ENCODE measurements at places on chromosomes 7 and 10.
A peak's percentile ranks its signal among the peaks of the same experiment; 100 is the strongest.

DNA sequence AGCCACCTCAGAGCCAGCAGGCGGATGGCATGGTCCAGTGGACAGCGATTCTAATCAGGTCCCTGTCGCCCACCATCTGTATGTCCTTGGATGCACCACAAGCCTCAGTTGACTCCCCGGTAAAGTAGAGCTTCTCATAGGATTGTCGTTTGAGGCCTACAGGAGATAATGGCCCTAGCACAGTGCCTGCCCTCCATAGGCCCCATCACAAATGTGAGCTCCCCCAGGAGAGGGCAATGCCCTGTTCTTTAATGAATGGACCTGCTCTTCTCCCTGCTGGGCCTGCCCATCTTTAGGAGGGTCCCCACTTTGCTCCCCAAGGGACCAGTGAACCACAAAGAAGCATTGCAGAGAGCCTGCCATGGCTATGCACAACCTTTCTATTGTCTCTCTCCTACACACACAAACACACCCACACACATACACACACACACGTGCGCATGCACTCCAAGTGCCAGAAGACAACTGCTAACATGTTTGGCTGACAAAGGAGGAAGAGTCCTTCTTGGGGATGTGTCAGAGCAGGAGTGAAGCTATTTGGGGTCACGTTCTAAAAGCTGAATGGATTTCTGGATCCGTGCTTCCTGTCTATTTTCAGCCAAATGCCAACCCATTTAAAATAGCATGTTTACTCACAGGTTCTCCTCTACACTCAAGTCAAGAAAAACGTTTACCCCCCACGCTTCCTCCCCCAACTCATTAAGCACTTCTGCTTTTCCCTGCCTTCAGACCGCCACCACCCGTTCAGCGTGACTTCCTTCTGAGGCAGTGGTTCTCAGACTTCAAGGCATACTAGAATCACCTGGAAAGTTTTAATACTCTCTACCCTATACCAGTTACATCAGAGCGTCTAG, 196.1 kb downstream of the GRID1 start:
- no peak for DNase-seq

GRCh38 chr7:82629583-82629982, 186.0 kb upstream of the CACNA2D1 start:
- DNase-seq: no peak

- DNase-seq: no peak
Measured at GRCh38 chr7:23214938-23215337, 31.6 kb upstream of the GPNMB start.

DNA sequence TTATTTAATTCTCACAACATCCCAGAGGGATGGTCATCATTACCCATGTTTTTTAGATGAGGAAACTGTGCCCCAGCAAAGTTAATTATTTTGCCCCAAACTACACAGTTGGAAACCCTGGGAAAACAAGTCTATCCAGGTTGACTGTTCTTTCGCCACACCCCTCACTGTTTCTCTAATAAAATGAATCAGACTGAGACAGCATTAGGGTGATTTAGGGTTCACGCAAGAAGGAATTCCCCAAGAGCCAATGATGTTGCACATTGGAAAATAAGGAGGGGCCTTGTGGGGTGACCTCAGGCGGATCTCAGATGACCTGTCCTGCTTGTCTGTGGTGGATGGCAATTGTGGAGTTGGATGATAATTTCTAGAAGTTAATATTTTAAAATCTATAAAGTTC, 135.7 kb upstream of the TBX20 start:
- DNase-seq: no peak

DNA sequence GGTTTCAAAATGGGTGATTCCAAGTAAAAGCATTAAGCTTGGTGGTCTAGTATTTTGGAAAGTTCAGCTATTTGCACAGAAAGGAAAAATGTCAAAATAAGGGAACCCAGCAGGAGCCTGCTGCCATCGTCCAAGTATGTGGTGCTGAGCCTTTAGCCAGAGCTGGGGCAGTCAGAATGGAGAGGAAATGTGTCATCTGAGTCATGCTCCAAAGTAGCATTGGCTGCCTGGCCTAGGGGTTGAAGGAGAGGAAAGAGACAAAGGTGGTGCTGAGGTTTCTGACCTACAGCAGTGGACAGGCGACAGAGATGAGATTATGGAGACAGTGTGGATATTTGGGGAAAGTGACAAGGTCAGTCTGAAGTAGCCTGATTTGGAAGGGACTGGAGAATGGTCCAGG, 103.9 kb downstream of the PLCE1 start:
- no peak for DNase-seq

DNA sequence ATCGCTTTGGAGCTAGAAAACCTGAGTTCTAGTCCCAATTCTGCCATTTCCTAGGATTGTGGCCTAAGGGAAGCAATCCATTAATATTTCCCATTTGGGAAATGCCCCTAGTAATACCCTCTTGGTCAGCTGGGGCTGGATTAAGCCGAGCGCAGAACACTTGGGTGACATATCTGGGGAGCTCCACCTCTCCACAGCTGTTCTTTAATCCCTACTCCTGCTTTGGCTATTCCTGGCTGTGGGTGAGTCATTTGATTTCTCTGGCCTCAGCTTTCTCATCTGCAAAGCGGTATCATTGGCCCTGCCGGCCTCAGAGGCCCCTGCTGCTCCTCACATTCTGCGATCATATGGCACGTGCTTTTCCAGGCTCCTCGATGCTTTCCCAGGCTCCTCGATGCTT, 108.3 kb downstream of the BUB3 start:
- DNase-seq: no peak

DNA sequence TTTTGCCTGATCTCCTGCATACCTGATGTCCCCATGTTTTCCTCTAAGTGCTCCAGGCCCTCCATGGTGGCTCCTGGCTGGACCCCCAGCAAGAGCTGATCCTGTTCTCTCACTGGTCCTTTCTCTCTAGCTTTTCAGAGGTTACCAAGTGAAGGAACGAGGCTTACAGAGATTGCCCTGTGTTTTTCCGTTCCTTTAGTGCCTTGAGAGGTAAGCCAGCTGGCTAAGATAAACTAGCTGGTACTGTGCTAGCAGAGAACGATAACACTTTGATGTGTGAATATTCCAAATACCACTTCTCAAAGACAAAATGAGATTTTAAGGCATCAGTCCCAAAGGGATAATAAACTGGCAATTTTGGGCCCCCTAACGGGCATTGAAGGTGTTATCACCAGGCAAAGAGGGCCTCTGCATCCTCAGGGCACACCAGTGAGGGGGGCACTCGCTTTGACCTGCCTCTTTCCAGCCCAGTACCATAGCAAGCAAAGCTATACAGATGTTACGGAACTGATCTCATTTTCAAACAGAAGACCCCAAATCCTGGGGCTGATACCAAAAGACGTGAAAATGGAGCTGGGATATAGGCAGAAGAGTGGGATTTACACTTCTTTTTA, 8.4 kb upstream of the CCNY start:
- DNase-seq: no peak

GRCh38 chr7:137007001-137007694, 138.7 kb downstream of the CHRM2 start:
- DNase-seq: no peak

- DNase-seq: no peak
Measured at GRCh38 chr10:95314192-95314918, 23.6 kb upstream of the PDLIM1 start.

GRCh38 chr7:38669965-38670520, 38.9 kb upstream of the AMPH start:
- DNase-seq: no peak

DNA sequence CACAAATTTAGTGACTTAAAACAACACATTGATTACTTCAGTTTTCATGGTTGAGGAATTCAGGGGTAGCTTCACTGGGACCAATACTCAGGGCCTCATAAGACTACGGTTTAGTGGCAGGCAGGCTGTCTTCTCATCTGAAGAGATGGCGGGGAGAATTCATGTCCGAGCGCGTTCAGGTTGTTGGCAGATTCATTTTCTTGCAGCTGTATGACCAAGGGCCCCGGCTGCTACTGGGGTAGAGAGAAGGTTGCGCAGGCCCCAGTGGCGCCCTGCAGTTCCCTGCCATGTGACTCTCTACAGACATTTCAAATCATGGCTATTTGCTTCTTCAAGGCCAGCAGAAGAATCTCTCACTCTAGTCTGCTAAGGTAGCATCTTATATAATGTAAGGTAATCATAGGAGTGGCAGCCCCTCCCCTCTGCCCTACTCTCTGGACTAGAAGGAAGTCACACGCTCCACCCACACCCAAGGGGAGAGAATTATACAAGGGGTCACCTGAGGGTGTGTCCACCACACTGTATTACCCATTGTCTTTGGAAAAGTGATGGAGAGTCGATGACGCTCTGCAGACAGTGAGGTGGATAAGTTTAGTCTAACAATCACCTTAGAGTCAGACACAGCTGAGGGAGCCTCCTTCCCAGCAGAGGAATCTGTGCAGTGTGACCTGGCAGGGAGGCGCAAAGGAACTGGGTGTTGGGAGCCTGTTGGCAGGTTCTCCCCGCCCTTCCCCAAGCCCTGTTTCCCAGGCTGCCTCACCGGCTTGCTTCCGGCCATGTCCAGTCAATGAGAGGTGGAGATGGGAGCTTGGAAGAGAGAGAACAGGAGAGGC, 35.7 kb upstream of the PLEKHA1 start:
- no peak for DNase-seq

GRCh38 chr7:130140551-130141160, 64.5 kb downstream of the TMEM209 start:
- DNase-seq: no peak

DNA sequence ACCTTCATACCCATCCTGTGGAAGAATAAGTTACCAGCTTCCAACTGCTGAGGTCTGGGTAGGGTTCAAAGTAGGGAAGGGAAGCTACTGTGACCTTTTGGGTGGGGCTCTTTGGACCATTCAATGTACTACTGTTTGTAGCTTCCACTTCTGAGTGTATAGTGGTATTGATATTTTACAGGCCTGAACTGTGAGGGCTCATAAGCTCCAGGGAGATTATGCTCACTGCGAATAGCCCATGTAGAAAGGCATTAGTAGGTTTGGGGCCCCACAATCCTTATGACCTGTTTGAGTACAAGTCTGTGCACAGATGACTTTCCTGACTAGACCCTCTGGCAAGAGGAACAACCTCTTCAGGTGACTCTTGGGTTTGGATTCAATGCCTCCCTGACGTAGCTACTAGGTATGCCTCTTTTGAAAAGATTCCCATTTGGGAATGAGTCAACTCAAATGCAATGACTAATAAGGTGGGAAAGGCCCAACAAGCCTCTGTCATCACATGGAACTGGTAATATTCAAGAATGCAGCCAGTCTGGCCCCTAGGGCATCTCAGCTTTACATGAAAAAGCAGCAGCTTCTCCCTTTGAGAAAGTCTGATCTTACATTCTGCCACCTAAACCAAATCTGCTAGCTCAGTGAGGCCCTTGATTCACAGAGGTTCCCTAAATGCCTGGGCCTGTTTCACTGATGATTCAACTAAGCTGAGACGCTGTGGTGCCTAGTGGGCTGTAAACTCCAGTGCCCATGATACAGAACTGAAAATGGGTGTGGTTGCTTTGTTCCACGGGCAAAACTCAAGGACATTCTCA, 79.8 kb downstream of the ABI1 start:
- no peak for DNase-seq

DNA sequence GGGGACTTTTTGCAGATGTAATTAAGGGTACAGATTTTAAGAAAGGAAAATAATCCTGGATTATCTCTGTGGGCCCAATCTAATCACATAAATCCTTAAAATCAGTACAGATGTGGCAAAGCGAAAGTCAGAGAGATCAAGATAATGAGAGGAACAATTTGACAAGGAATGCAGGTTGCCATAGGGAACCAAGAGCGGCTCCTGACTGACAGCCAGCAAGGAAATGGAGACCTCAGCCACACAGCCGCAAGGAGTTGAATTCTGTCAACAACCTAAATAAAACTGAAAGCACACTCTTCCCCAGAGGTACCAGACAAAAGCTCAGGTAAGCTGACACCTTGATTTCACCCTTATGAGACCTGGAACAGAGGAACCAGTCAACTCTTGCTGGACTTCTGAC, 3.4 kb upstream of the PNPLA8 start:
- DNase-seq: no peak

DNA sequence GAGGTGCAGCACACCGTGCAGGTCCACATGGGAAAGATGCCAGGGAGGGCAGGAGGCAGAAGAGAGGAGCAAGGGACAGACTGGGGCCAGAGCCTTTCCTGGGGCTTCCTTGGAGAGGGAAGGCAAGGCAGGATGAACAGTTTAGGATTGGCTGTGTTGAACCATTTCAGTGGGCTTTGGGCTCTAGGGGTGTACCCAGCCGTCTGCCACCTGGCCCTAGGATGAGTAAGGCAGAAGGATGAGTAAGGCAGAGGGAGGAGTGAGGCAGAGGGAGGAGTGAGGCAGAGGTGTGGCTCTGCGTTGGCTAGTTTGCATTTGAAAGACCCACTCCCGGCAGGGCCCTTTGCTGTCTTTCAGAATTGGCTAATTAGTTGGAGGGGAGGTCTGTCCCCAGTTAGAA, 31.5 kb upstream of the PRF1 start:
- no peak for DNase-seq

DNA sequence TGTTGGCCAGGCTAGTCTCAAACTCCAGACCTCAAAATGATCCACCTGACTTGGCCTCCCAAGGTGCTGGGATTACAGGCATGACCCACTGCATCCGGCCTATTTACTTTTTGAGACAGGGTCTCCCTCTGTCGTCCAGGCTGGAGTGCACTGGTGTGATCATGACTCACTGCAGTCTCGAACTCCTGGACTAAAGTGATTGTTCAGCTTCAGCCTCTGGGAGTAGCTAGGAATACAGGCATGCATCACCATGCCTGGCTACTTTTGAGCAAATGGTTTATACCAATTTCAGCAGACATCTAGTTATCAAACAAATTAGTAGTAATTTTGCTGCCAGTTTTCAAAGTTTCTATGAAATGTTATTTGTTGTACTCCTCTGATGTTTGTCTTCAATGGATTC, 2.2 kb upstream of the WAC start:
- DNase-seq: no peak

DNA sequence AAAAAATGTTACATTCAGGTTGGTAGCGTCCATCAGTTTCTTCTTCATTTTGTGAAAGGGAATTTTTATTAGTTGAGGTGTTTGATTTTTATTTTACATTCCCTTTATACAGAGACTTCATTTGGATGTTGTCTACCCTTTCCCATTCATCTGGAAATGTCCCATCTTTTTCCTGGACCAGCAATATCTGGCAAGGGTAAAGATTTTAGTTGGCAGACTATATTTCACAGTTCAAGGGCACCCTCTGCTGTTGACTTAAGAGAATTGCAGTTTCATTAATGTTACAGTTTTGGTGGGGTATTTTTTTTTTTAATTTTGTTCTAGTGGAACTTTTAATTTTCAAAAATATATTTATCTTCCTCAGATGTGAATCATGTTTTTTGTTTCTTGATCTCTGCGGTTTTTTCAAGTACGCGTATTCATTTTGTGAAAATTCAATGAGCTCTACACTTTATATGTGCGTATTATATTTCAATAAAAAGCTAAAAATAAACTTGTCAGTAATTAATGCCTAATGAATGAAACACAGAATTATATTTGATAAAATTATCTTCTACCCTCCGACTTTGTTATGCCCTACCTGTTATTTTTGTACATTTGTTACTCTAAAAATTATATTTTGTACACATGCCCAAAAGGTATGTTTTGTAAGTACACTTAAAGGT, 97.9 kb upstream of the KLF14 start:
- peak; percentile 39 for DNase-seq

DNA sequence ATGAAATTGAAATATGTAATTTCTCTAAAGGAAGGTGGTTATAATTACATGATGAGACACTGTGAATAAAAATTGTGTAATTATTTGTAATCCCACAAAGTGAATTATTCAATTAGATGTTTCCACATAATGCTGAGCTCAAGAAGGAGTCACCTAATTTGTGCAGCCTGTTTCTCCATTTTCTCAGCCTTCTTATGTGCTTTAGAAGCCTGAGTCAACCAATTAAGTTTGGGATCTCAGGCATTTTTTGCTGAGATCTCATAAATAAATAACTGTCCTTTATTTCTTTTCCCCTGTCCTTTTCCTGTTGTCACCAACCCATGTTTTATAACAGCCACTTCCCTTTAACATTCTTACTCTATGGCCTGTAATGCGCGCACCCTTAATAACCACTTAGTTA, 506.5 kb upstream of the SEMA3D start:
- no peak for DNase-seq
